ENCODE measurements at places on chromosomes 4 and X.
A peak's percentile ranks its signal among the peaks of the same experiment; 100 is the strongest.

- DNase-seq, result no peak
Measured at GRCh38 chrX:42117318-42117717, 194.0 kb upstream of the CASK start.

DNA sequence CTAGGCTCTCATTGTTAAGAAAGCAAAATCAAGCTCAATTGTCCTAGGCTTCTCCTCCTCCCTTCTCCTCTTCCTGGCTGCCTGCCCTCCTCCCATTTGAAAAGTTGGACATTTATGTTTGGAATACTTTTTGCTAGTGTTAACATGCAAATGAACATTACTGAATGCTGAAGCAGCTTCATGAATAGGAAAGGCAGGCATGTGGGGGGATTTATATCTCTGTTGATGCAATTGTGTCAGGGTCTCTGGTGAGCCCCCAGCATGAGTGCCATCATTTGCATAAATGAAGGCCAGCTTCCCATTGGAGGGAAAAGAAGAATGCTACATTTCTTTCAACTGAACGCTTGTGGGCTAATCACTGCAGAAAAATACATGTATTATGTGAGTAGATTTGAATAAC, 160.1 kb upstream of the NDST3 start:
- no peak for DNase-seq

DNA sequence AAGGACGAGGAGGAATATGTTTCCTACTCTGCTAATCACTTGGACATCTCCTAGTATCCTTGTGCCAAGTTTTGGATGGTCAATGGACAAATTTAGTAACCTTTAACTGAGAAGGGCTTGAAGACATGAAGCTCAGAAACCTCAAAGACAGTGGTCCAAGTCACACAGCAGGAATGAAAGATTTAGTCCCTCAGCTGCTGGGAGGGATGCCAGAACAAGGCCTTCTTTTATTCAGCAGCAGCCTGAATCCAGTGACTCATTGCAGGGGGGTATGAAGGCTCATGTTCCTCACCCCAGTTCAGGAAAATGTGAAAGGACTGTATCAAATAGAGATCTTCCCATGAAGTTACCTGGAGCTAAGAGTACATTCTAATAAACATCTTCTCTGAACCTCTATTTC, 214.9 kb upstream of the UGT8 start:
- DNase-seq, result peak; percentile 32

DNA sequence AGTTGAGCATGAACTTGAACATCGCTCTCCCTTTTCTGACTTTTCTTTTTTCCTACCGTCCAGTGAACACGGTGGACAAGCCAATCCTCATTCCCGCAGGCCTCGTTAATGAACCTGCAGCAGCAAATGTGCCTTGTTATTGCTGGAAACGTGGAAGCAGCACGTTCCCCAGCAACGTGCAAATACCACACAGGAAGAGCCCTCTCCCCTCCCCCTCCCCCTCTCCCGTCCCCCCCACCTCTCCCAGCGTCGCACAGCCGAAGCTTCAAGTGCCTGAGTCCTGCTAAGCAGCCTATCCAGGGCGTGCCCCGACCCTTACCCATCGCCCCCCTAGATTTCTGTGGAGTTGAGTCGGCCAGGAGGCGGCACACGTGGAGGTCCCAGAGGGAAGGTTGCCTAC, 219.9 kb downstream of the BCOR start:
- no peak for DNase-seq

DNA sequence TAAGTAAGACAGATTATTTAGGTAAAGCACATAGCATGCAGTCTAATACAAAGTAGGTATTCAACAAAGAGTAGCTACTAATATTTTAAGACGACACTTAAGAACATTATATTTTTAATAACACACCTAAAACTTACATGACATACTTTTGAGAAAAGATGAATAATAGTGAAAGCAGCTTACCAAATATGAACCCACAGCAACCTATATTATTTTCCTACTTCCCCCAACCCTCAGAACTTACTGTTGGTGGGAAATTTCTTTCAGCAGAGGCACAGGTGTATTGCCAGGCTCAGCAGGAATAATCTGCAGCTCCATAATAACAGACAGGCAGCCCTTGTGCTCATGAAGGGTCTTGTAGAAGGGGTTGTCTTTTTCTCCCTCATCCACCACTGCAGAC, 498.9 kb downstream of the GLUD2 start:
- no peak for DNase-seq

DNA sequence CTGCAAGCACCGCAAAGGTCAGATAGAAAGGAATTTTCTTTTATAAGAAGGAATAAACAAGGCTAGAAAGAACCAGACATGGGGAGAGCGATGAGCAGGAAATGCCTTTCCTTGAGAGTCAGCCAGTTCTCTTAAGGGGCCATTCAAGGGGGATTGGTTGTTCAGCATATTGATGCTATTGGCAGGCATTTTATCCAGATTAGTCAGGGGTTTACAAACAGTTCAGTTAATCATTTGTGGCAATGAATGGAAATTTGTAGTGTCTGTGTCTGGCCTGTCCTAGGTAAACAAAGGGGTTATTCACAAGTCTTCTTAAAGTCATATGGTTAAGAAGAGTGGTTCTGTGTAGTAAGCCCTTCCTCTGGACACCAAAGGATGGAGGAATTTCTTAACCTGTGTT, 184.7 kb upstream of the FRMPD4 start:
- no peak for DNase-seq

- DNase-seq, result no peak
Measured at GRCh38 chrX:150446151-150446550, 83.0 kb downstream of the MAMLD1 start.

GRCh38 chr4:158817562-158818296, 48.9 kb downstream of the FNIP2 start:
- no peak for DNase-seq

DNA sequence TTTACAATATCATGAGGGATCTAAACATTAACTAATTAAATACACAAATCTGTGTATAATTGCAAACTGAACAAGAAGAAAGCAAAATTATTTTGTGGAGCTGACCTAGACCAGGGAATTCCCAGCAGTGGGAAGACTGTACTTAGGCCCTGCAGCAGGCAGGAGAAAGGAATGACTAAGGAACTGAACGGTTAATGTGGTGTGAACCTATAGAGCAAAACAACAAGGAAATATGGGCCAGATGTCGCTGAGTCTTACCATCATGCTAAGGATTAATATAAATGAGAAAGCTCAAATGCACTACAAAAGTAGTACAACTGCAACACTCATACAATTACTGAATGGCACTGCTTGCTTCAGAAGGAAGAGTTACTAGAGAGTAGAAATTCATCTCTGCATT, 120.3 kb upstream of the ATXN3L start:
- no peak for DNase-seq

DNA sequence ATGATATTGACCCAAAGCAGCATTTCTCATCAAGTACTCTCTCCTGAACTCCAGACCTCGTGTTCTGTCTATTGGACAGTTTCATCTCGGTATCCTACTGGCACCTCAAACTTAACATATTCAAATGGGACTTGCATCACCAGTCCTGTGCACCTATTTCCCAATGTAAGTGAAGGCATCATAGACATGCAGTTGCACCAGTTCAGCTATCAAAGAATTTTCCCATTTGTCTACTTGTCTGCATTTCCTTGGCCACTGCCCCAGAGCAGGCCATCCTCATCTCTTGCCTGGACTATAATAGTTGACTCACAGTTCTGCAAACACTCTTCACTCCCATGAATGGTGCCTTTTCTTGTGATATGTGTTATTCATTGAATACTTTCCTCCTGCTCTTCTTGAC, 11.3 kb upstream of the LIMCH1 start:
- no peak for DNase-seq

DNA sequence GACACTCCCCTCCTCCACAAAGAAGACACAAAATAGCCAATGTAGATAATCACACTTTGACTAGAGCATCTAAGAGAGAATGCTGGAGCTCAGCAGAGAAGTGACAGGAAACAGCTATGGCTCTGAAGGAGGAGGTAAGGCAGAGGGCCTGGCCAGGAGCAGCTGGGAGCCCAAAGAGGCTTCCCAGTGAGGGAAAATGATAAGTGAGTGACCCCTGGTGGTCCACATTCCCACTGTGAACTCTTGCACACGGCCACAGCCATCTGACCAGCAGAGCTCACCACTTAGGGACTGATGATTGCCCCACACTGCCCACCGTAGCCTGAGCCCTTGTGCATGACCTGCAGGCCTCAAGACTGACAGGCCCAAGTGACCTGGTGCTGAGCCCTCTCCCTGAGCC, 162.7 kb upstream of the GALNTL6 start:
- no peak for DNase-seq

DNA sequence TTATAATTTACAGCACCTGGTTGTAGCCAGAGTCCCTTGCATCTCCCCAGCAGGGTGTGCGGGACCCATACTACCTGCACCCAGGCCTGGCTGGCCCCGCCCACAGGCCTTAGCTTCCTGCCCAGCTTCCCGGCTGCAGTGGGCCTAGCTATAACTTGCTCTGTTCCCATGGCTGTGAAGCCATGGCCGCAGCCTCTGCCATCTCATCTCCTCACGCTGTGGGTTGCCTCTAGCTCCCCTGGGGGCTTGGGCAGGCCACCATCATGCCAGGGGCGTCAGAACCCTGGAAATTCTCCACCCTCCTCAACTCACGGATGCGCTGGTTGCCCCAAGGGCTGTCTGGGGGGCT, 26.1 kb upstream of the SORBS2 start:
- DNase-seq, result no peak

- no peak for DNase-seq
Measured at GRCh38 chr4:36043901-36044300, 200.4 kb downstream of the ARAP2 start.

DNA sequence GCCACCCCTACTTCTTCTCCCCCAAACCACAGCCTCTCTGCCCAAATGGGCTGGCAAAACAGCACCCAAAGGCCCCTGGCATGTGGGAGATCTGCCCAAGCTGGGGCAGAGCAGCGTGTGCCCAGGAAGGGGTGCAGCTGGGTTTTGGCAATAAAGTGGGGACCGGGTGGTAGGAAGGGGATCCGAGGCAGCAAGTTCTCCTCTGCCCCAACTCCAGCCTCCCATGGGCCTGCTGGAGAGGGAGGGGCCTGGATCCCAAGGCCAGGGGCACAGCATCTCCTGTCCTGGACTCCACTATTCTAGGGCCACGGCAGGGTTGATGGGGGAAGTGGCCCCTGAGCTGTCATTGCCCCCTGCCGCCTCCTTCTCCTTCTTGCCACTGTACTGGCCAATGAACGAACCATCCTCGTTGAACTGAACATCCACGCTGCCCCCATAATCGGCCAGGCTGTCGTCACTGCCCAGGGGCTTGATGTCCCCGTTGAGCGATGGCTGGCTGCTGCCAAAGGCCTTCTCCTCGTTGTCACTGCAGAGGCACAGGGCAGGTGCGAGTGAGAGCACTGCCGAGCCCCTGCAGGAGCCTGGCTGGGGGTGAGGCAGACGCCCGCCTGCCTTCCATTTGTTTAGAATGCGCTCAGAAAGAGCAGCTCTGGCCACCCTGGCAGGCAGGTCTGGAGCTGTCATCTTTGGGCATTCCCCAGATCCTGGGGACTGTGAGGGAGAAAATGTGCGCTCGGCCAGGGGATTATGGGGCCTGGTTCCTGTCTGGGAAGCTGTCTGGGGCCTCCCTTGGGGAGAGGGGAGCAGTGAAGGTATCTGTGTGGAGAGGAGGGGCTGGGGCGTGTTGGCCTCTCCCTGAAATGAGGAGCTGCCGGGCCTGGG, 23.4 kb downstream of the L1CAM start:
- DNase-seq, result no peak

GRCh38 chr4:185263419-185263818, 54.0 kb downstream of the SNX25 start:
- no peak for DNase-seq

DNA sequence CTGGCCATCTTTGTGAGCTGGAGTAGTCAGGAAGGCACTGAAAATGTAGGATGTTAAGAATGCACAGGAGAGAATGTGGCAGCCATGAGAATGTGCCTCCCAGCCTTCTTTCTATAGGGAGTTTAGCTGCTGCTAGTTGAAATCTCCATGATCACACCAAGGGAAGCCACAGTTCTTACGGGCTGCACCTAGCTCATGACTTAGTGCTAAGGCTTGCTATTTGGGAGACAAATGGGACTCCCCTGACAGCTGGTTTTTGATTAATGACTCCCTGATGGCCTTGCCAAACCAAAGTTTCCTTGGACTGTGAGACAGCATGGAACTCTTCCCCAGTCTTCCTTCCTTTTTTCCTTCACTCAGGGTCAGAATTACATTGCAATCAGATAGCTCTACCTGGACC, 9.2 kb downstream of the CTSO start:
- no peak for DNase-seq

DNA sequence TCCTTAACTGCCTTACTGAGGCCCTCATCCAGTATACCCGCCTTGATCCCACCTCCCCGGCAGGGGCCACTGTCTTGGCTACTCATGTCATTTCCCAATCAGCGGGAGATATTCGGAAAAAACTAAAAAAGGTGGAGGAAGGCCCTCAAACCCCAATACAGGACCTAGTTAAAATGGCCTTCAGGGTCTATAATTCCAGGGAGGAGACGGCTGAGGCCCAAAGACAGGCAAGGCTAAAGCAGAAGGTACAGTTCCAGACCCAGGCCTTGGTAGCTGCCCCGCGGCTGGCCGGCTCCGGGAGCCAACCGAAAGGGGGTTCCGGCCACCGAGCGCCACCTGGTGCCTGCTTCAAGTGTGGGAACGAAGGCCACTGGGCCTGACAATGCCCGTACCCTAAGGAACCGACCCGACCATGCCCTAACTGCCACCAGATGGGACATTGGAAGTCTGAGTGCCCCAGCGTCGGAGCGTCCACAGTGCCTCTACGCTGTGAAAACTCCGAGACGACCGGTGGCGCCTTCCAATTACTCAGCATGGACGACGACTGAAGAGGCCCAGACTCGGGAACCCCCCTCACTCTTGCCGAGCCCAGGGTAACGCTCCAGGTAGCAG, 959.6 kb downstream of the RPA4 start:
- no peak for DNase-seq

DNA sequence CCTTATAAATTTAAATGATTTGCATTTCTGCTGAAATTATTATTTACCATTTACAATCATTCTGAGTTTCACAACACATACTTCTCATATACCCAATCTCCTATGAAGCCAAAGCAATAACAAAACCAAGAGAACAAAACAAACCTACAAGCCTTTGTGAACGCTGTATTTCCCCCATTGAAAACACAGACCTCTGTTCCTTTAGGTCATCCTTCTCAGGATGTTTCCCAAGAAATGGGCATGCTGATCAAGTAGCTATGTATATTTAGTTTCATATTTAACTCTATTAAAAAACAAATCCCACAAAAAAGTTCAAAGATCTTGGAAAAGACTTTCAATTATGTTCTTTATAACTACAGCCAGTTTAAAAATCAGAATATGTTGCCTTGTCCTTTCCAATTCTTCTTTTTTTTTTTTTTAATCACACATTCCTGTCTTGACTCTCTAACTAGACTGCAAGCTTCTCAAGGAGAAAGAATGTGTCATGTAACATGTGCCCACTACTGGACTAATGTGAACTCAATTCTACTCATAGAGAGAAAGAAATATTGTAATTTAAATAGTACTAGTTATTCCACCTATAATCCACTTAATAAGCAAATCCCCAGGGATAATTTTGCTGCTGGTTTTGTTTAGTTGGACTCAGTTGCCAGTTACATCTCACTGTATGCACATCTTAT, 84.3 kb upstream of the PRSS48 start:
- DNase-seq, result no peak

All from Ammon's horn (tissue), 1 donor.